ENCODE measurements at places on chromosomes 5 and 9. TPM values are rescaled to one million over a fixed set of nuclear protein-coding genes. Genes with fewer than 3 reads are reported as not detected.

DNA sequence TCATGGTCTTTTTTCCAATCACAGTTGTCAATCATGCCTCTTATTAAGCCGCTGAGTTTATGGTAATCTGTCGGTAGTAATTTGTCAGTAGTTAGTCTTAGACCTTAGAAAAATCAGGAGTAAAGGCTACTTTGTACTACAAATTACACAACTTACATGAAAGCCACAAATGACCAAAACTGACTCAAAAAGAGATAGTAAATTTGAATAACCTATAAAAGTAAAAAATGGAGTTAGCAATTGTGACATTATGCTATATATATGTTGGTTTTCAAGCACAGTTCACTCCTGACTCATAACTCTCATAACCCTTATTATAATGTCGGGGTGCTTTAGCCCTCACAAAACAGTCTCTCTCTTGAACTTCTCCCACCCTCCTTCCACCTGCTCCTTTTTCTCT is 251.8 kb downstream of the ROR2 start:
- no peak for DNase-seq

DNA sequence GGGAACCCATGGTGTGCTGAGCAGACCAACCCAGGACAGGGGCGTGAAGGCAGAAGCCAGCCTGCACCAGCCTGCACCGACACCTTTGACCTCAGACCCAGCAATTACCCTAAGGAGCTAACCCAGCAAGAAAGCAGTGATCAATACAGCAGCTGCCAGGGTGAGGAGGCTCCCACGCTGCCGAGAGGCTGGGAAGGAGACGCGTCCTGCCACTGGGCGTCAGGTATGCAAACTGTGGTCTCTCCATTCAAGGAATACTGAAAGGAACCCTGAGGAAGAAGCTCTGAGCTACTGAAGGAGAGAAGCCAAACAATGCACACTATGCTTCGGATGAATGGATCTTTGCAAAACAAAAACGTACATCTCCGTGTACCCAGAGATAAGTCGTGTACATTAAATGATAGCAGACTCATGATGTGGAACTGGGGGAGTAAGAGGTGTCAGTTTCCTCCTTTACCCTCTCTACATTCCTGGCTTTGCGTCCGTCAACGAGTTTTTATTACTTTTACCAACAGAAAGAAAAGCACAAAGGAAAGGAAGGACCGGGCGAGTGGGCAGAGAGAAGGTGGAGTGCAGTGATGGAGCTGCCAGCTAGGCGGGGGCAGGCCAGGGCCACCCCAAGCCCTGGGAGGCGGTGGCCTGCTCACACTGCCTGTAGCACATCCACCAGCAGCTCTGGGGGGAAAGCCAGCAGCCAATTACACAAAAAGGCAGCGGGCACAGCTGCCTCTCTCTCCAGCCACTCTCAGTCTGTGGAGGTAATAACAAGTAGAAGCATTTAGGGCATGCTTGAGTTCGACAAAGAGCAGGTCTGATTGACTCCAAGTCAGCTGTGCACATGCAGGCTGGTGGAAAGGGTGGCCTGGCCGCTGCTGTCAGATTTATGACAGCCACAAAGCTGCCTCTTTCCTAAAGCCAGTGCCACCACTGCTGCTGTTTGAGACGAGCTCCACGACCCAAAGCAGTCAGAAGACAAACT is 29.3 kb downstream of the RASGEF1C start:
- peak; percentile 63 for DNase-seq

The ADRB2 gene
- total RNA-seq = 0.29 TPM

The GNAQ gene
- total RNA-seq = 63.9 TPM

Data from osteoblast (primary cell).